A549 treated with CpdA at 1 μM for 4 hours (cell line): ENCODE measurements at places on chromosomes 3 and 15. TPM values are rescaled to one million over a fixed set of nuclear protein-coding genes. Genes with fewer than 3 reads are reported as not detected.

ZNF654 gene
- 3.1 to 4.7 TPM (median 3.4 TPM) in 5 replicates for total RNA-seq

ANKRD63 gene
- total RNA-seq, result 0.19 to 0.42 TPM (median 0.32 TPM) in 4 of 5 replicates, not detected in the other

SATB1 gene
- 0.08 to 0.13 TPM (median 0.09 TPM) in 3 of 5 replicates, not detected in the others for total RNA-seq

NGLY1 gene
- total RNA-seq, result 18.9 to 20.4 TPM (median 19.1 TPM) in 5 replicates

OR5K1 gene
- not detected in 5 replicates for total RNA-seq

COLQ gene
- total RNA-seq, result 0.28 to 0.53 TPM (median 0.36 TPM) in 5 replicates

CIP2A gene
- total RNA-seq, result 17.3 to 24.4 TPM (median 22.8 TPM) in 5 replicates

SAMD7 gene
- total RNA-seq, result not detected in 5 replicates

CAMK2N2 gene
- 0.77 to 1.8 TPM (median 1.4 TPM) in 5 replicates for total RNA-seq

NEO1 gene
- total RNA-seq, result 29.4 to 35.9 TPM (median 33.3 TPM) in 5 replicates

CKMT1B gene
- total RNA-seq, result 2.6 to 7.6 TPM (median 3.8 TPM) in 5 replicates

KNL1 gene
- 5.0 to 10.1 TPM (median 7.3 TPM) in 5 replicates for total RNA-seq

VPS13C gene
- total RNA-seq, result 9.2 to 15.9 TPM (median 10.1 TPM) in 5 replicates

PP2D1 gene
- not detected in 5 replicates for total RNA-seq

GOLGA6A gene
- 0.07 to 0.14 TPM (median 0.11 TPM) in 4 of 5 replicates, not detected in the other for total RNA-seq

AHSG gene
- total RNA-seq, result 0.09 to 0.12 TPM (median 0.11 TPM) in 3 of 5 replicates, not detected in the others

QARS1 gene
- total RNA-seq, result 124 to 161 TPM (median 149 TPM) in 5 replicates

SHC4 gene
- 0.66 to 1.6 TPM (median 0.85 TPM) in 5 replicates for total RNA-seq

FAM107A gene
- total RNA-seq, result 0.07 to 0.08 TPM in 2 of 5 replicates, not detected in the others

ATP8B4 gene
- 0.67 to 1.5 TPM (median 0.84 TPM) in 5 replicates for total RNA-seq

NEK10 gene
- total RNA-seq, result 0.84 to 1.5 TPM (median 1.2 TPM) in 5 replicates

IMPG2 gene
- total RNA-seq, result 0.01 to 0.02 TPM in 2 of 5 replicates, not detected in the others

COL8A1 gene
- total RNA-seq, result not detected in 5 replicates

RAF1 gene
- total RNA-seq, result 57.2 to 64.5 TPM (median 58.8 TPM) in 5 replicates

TOPBP1 gene
- total RNA-seq, result 24.8 to 30.9 TPM (median 26.5 TPM) in 5 replicates

TGM4 gene
- total RNA-seq, result 0.02 to 0.08 TPM (median 0.06 TPM) in 4 of 5 replicates, not detected in the other

TNNC1 gene
- total RNA-seq, result 1.2 to 1.5 TPM (median 1.4 TPM) in 5 replicates

SST gene
- total RNA-seq, result not detected in 5 replicates

CEP19 gene
- 3.1 to 3.6 TPM (median 3.4 TPM) in 5 replicates for total RNA-seq

DUOX2 gene
- total RNA-seq, result 0.02 to 0.09 TPM (median 0.03 TPM) in 5 replicates

NLGN1 gene
- not detected in 5 replicates for total RNA-seq

CX3CR1 gene
- 0.02 TPM in 1 of 5 replicates, not detected in the others for total RNA-seq
